ENCODE measurements at places on chromosomes 2 and 18.

- DNase-seq, result no peak
These were observed 81.4 kb upstream of the PKDCC start for GRCh38 chr2:41966431-41966893.

DNA sequence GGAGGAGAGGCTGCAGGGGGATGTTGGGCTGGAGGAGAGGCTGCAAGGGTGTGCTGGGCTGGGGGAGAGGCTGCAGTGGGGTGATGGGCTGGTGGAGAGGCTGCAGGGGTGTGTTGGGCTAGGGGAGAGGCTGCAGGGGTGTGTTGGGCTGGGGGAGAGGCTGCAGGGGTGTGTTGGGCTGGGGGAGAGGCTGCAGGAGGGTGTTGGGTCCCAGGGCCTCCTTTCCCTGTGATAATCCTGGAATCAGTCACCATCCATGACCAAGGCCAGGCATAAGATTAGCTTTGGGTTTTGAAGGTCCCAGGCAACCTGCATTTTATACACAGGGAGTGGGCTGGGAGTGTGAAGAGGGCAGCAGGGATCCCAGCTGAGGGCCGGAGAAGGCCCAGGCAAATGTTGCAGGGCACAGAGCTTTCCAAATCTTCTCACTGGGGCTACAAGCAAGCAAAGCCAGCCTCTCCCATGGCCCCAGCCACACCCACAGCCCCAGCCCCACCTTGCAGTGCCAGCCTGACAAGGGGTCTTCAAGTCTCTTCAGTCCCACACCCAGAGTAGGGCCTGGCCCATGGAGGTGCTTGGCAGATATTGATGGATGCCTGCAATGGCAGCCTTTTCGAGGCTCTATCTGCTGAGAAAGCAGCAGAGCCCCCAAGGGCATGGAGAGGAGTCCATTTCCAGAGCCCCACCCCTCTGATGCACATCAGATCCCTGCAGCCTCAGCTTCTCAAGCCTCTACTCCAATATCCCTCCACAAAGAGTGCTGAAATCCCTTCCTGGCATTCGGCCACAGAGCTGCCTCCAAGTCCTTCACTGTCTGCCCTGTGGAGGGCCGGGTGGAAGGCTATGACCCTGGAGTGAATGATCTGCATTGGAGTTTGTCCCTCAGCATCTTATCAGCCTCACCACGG is 50.3 kb upstream of the GLI2 start:
- no peak for DNase-seq

GRCh38 chr2:210428393-210429179 is 48.0 kb downstream of the LANCL1 start:
- DNase-seq, result no peak

- no peak for DNase-seq
These were observed 168.8 kb downstream of the CDCA7 start for GRCh38 chr2:173523497-173523896.

DNA sequence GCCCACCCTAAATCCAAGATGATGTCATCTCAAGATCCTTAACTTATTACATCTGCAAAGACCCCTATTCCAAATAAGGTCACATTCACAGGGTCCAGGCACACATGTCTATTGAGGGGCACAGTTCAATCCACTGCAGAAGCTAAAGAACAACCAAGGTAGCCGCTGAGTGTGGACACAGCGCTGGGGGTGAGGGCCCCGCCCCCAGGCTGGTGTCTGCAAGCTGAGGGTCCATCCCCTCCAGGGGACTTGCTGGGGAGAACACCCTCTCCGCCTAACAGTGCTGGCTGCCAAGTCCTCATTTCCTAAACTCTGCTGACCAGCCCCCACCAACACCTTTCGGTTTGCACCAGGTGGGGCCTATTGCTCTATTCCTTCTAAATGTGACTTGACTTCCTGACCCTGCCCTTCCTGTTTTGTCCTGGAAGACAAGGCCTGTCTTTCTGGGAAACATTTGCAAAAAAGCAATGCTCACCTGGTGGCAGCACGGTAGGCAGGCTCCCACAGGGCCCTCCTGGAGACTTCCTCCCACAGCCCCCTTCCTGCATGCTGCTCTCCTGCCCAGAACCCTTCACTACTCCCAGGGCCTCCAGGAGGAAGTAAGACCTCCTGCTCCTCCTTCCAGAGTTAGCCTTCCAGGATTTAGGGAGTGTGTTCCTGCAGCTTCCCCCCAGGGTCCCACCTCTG is 24.4 kb upstream of the TEX44 start:
- DNase-seq, result no peak

- no peak for DNase-seq
These were observed 12.2 kb upstream of the SOCS6 start for GRCh38 chr18:70276416-70277191.

- no peak for DNase-seq
These were observed 23.7 kb upstream of the ACKR3 start for GRCh38 chr2:236545814-236546480.

DNA sequence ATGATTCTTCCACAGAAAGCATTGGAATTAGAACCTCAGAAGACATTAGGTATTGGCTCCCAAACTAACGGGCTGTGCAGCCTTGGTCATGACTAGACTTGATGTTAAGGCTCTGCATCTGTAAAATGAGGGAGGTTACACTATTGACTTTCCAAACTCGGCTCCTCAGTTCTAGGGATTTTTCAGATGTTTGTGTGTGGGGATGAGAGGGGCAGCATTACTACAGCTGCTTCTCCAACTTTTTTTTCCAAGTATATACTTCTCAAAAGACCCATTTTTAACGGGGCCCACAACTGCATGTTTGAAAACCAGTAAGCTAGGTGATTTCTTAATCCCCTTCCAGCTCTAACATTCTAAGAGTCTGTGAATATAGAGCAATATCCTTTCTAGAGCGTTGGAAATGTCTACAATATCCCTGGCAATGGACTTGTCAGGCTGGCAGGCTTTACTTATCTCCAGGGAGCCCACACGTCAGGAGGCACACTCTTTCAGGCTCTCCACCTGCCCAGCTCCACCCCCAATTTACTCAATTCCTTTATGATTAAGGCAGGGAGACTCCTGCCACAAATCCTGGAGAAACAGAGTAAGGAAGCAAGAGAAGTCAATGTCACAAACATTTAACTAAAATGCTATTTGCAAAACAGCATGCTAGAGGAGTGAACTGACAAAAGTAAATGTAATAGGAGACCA is 844 bp upstream of the MPV17 start:
- no peak for DNase-seq

GRCh38 chr18:42537291-42537690 is 578.2 kb downstream of the RIT2 start:
- DNase-seq, result no peak

DNA sequence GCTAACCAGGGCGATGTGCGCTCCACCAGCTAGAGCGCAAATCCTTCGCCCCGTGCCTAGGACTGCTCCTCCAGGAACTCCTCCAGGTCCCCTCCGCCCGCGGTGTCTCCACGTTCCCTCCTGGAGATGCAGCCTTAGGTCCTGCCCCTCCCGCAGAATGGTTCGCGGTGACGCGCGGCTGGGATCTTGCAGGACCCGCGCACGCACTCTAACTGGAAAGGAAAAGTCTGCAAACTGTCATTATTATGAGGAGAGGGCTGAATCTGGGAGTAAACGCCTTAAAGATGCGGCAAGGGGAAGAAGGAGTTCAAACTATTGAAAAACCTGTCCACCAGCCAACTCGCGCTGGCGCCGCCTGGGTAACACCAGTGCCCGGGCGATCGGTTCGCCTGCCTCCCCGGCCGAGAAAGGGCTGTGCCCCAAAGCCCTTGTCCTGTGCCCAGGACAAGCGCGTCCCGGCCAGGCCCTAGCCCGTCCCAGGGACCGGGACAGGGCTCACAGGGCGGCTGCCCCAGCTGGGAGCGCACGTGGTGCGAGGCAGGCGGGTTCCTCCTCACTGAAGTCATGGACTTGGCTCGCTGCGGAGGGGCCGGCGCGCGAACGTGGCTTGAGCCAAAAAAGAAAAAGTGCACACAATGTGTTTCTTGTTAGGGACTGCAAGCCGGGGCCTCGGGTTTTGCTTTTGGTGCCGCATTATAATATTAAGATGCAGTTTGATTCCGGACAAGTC is 5.5 kb upstream of the ID2 start:
- DNase-seq, result no peak

DNA sequence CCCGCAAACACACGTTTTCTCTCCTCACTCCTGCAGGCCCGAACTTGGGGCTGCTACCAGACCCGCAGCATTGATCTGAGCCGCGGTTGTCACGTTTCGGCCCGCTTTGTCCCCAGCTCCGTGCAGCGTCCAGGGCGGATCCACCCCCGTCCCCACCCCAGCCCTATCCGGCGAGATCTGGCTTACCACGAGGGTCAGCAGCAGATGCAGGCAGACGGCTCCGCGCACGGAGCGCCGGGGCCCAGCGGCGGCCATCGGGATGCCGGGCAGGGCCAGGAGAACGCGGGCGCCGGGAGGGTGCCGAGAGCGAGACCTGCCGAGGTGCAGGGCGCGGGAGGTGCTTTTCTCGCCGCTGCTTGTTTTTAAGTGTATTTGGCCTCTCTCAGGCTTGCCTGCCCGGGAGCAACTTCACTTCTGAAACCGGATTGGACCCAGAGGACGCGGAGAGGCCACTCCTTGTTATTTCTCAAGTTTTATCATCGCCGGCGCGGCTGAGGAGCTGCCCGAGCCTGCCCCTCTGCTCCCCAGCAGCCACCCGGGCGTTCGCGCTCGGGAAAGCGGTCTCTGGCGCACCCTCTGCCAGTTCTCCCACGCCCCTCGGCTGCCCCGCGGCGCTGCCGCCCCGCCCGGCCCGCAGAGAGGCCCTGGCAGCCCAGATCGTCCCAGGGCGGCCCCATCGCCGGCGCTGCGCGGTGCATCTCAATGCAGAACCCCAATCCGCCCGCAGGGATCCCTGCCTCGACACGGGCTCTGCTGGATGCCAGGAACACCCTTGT is at the start of gene DSC3:
Gene DSC3 (minus strand): TSS at position 337 of the 776 bp plus-strand sequence. CDS start 82 bp downstream, at position 255.
- DNase-seq, result no peak

DNA sequence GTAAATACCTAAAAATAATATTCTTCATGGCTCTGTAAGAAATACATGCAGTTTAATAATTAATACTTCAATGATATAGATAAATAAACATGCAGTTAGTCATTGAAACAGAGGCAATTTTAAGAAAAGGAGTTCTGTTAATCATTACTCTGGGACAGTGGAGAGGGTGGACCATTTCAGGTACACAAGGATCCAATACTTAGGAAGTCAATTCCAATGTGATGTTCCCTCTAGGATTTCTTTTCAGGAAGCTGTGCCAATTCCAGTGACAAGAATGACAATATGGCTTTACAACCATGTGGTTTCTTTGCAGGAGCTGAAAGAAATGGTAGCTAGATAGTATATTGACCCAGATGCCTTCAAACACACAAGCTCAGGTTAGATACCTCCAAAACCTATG is 175.8 kb upstream of the NETO1 start:
- DNase-seq, result peak; percentile 14

GRCh38 chr2:53403792-53404413 is 363.7 kb upstream of the CHAC2 start:
- DNase-seq, result no peak

- no peak for DNase-seq
These were observed 42.4 kb downstream of the TMEM237 start for GRCh38 chr2:201600906-201601305.

DNA sequence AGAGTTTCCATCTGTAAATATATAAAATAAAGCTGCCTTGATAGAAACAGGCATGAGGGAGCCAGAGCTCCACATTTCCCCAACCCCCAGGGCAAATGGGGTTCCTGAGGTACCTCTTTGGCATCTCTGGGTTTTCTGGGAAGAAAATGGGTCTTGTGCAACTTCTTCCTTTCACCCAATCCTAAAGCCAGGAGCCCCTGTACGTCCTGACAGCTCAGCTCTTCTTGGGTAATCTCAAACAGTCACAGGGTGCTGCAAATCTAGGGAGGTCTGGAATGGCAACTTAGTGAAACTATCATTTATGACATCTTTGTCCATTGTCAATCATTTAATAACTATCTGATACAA is 36.6 kb upstream of the STAT1 start:
- DNase-seq, result no peak

GRCh38 chr2:64669288-64669687 is 15.6 kb upstream of the SERTAD2 start:
- no peak for DNase-seq

- no peak for DNase-seq
These were observed 20.4 kb downstream of the DSG4 start for GRCh38 chr18:31396796-31397612.

Data from NCI-H1930 (cell line).